ENCODE measurements at places on chromosomes 11 and 22. TPM values are rescaled to one million over a fixed set of nuclear protein-coding genes. Genes with fewer than 3 reads are reported as not detected.

Gene TRIM51
- polyA plus RNA-seq, result not detected

DNA sequence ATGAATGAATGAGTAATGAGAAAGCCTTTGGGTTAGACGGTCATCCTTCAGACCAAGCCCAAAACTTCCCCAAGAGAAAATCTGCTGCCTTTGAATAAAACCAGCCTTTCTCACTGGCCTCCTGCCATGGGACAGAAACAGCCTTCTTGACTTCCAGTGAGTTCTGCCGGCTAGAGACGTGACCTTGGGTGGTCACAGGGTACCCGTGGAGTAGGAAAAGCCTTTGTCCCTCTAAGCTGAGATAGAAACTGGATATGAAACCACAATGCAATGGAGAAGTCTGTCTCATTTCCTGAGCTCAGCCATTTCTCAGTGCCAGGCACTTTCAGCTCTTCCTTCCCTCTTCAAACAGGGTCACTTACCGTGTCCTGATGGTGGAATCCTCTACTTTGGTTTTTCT lies 21.2 kb upstream of the YWHAH start:
- DNase-seq, result no peak

DNA sequence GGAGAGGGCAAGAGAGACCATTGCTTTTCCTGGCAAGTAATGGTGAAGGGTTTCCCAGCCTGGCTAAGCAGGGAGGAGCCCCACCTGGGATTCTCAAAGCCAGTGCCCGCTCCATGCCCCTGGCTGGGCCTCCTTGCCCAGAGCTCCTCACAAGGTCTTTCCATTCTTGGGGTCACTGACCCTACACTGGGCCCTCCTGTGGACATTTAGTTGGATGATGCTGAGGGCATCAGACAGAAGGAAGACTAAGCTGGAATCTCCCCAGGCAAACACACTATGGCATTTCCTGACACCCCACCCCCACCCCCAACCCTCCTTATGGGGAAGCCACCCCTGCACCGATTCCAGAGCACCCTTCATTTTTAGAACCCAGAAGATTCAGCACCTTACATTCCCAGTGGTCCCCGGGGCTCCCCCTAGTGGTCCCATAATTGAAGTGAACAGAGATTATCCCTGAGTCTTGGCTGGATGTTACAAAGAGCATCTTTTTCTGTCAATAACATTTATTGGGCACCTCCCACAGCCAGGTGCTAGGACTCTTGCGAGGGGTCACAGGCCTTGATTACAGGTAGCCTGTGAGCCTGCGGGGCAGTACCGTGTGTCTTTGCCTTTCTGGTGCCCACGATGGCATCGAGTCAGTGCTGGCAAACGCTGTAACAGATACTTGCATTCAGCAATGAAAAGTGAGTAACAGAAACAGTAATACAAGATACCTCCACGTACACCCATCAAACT lies 548.5 kb downstream of the BUD13 start:
- peak; percentile 55 for DNase-seq

DNA sequence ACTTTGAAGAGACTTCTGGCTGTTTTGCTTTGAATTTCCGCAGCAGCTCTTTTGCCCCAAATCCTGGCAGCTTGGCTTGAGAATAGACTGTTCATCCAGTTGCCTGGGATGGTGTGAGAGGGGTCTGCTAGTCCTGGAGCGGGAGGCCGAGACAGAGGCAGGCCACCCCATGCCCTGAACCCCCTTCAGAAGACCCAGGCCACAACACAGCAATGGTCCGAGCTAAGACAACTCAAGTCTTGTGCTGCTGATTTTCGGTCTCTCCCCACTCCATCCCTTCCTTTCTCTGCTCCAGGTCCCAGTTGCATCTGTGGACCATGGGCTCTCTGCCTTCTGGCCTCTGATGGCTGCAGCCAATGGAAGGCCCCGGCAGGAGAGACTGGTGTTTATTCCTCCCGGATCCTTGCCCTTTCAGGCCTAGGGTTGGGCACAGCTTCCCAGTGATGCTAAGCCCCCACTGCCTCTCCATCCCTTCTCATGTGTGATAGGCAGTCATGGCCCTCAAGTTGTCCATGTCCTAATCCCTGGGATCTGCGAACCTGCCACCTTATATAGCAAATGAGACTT lies 31.9 kb upstream of the TP53I11 start:
- DNase-seq, result no peak

Gene GAS2L1
- polyA plus RNA-seq, result 21.2 TPM

GRCh38 chr11:8714622-8715225 lies 32.1 kb downstream of the RPL27A start:
- no peak for DNase-seq

- DNase-seq, result no peak
Measured at GRCh38 chr22:37918580-37919270, 12.6 kb downstream of the MICALL1 start.

Gene RGL4
- 0.49 TPM for polyA plus RNA-seq

DNA sequence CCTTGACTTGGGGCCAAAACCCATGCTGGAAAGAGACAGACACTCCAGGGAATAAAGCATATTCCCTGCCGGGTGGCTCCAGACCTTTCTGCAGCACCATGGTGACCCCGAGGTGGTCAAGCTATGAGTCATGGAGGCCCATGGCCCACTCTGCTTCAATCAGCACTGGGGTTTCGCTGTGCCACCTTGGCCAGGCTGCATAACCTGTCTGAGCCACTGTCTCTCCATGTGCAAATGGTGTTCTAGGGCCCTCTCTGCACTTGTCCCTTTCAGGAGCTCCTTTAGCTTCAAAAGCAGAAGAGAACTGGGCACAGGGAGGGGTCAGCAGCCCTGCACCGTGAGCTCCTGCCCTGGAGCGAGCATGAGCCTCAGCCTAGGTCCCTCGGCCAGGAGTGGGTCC lies 410.1 kb downstream of the SHANK2 start:
- no peak for DNase-seq

Gene CRYBA4
- polyA plus RNA-seq, result not detected

DNA sequence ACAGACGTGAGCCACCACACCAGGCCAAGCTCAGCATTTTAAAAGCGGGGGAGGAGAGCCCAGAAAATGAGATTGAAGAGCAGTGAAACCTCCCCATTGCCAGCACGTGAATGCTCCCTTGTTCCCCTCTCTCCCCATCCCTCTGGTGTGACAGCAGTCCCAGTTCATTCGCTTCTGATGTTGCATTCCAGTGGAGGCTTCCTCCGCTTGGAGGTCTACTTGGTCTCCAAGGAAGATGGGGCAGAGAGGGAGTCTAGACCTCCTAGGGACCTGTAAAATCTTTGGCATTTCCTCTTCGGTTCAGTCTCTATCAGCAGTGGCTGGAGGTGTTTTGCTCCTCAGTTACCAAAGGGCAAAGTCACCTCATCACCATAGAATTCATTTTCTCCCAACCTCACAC lies 30.2 kb upstream of the EP300 start:
- DNase-seq, result no peak

DNA sequence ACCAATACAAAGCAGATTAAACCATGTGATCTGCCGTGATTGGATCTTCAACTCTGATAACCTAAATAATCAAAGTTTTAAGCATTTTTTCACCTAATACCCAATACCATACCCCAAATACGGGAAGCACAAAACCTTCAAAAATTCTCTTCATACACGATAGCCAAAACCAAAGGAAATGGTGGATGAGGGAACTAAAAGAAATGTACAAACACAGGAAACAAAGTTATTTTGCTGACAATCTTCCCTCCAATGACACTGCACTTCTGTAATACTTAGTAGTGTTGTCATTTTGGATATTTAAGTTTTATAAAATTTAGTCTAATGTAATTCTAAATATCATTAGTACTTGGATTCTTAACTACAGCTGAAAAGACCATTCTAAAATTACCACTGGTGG lies 27.0 kb downstream of the CSTF3 start:
- DNase-seq, result no peak

DNA sequence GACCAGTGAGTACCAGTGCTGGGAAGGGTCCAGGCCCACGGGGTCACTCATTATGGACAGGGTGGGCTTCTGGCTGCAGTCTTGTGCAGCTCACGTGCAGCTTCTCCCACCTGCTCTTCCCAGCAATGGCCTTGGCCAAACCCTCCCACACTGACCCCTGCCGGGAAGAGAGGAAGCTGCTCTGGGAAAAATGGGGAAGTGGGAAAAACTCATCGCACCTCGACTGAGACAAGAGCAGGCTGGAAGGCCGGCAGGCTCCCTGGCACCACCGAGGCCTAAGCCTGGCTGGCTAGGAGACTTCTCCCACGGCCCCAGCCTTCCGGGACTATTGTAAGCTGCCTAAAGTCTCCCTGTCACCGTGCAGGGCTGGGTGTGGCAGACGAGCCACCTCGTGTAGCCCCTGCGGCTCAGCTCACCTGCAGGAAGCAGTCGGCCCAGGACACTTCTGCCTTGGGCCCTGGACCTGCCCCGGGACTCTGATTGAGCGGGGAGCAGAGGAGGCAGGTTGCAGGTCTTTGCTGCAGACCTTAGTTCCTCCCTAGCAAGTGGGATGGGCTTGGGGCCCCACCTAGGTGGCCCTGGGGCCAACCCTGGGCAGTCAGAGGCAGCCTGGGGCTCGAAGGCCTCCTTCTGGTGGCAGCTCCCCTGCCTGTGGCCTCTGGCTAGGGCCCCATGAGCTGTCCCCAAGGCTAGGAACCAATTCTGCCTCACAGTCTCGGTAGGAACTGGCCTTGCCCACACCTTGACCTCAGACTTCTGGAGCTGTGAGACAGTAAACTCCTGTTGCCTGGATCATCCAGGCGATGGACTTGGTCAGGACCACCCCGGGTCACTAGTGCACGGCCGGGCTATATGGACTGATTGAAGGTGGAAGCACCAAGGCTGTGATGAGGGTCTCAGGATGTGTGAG lies 23.1 kb downstream of the MRGPRG start:
- peak; percentile 31 for DNase-seq

DNA sequence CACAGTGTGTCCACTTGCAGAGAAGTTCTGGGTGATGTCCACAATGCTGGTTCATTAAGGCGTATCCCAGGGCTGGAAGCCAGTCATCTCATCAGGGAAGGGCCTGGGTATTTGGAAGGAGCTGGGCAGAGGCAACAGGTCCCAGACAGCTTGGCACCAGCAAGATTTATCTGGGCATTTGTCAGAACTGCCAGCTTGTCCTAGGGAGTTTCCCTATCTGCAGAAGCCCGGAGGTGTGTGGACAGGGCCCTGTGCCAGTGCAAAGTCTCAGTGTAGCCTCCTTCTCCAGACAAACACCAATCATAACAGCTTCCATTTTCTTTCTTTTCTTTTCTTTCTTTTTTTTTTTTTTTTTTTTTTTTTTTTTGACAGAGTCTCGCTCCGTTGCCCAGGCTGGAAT lies 125.3 kb upstream of the TIMP3 start:
- no peak for DNase-seq

DNA sequence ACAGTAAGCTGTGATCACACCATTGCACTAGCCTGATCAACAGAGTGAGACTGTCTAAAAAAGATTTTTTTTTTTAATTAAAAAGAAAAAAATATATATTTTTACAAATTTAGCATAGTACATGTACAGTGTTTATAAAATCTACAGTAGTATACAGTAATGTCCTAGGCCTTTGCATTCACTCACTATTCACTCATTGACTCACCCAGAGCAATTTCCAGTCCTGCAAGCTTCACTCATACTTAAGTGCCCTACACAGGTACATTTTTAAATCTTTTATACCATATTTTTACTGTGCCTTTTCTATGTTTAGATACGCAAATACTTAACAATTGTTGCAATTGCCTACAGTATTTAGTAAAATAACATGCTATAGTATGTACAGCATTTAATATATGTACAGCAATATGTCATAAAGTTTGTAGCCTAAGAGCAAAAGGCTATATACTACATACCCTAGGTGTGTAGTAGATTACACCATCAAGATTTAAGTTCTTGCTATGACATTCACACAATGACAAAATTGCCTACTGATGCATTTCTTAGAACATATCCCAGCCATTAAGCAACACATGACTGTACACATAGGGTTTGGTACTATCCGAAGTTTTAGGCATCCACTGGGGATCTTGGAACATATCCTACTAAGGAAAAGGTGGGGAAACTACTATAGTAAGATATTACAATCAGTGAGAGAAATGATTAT lies 22.8 kb downstream of the PIK3C2A start:
- no peak for DNase-seq

DNA sequence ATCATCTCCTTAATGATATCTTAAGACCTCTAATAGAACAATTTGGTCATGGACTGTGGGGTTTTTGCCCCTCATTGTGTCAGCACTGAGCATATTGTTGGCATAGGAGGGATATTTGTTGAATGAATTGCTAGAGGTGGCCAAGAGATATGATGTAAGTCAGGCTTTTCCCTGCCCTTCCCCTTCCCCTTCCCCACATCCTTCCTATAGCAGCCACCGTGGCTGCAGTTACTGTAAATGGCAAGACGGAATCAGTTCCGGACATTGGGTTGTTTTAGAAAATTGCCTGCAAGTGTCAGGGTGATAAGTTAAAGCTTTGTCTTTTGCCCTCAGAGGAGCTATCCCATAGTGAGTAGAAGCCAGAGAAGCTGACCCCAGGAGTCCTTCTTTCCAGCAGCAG lies 23.0 kb downstream of the LIMK2 start:
- no peak for DNase-seq

DNA sequence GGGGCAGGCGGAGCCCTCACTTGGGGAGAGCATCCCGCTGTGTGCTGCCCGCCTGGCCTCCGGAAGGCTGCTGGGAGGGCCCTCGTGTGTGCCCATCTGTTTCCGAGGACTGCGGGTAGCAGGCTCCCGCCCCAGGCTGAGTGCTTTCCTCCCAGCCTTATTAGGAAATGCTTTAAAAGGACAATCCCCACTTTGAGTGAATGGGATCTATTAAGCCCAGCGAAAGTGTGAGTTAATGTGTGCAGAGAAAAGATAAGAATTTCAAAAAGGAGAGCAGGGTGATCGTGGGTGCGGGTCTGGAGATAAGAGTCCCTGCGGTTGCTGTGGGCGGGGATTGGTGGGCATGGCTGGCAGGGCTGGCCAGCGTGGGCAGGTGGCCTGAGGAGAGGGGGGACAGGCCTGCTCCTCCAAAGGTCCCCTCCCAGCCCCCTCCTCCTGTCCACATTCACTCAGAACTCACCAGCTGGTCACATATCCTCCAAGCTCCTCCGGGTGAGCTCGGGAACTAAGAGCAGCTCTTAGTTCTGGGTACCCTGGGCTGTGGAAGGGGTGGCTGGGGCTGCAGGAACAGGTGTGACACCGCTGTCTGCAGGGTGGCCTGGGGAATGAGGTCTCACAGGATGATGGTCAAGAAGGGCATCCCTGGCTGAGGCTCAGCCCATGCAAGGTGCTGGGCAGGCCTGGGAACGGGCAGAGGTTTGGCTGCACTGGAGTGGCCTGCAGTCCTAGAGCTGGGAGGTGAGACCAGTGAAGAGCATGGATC lies 1260.3 kb downstream of the BRD1 start:
- DNase-seq, result peak; percentile 21

GRCh38 chr22:37904572-37905533 lies 1.2 kb upstream of the MICALL1 start:
- peak; percentile 99 for DNase-seq

- DNase-seq, result no peak
Measured at GRCh38 chr11:28026634-28027290, 81.2 kb downstream of the KIF18A start.

DNA sequence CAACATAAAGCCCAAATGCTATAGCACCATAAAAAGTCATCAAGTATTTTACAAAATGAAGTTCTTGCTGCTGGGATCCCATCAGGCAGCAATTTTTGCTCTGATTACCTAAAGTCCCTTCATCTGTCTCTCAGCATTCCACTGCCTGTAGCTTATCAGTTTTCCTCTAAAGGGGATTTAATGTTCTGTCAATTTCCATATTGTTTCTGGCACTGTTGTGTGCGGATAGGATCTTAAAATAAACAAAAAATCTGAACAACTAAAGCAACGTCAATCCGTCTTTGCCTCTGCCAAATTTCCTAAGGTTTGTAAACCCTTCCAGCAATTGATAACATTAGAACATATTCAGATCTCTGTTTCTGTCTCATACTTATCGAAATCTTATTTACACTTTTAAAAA lies 1126.3 kb upstream of the RAG2 start:
- DNase-seq, result no peak

- DNase-seq, result no peak
Measured at GRCh38 chr22:24435323-24435645, 7.9 kb downstream of the ADORA2A start.

All from GM23248 (cell line).